ENCODE measurements at places on chromosomes 2 and 18.

- no peak for DNase-seq
Observed at GRCh38 chr2:150873396-150873772, 385.9 kb upstream of the RND3 start.

DNA sequence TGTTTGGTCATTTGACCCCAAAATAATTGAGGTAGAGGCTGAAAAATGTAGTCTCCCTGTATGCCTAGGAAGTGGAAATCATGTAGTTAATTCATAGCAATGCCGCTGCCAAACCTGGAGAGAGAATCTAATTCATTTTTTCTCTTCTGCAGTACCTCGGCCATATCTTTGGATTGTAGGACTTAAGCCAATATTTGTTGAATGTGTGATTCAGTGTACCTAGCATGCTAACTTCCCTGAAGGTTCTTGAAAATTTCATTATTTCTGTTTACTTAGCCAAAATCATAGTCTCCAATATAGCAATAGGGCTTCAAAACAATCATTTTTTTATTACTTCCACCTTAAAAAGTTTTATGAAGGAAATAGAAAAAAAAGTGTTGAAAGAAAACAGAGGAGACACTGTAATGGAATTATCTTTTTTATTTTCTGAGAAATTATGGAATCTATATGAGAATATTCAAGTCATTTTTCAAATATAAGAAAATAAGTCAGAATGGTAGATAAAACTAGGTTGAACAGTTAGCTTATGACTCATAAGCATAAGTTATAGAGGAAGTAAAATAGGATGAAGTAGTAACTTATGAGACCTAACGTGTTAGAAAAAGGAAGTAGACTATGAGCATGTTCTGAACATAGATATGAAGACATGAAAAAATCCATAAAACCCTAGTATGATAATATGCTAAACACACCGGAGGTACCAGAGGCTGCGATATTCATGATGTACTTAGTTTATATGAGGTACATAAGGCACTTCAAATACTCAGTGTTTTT lies 35.2 kb upstream of the CDH19 start:
- DNase-seq = peak; percentile 70

- DNase-seq = no peak
Observed at GRCh38 chr2:20541651-20542050, 94.8 kb downstream of the RHOB start.

GRCh38 chr2:165535471-165535870 lies 66.0 kb downstream of the CSRNP3 start:
- DNase-seq = no peak

GRCh38 chr2:232085164-232085563 lies 123.7 kb downstream of the DIS3L2 start:
- DNase-seq = no peak

DNA sequence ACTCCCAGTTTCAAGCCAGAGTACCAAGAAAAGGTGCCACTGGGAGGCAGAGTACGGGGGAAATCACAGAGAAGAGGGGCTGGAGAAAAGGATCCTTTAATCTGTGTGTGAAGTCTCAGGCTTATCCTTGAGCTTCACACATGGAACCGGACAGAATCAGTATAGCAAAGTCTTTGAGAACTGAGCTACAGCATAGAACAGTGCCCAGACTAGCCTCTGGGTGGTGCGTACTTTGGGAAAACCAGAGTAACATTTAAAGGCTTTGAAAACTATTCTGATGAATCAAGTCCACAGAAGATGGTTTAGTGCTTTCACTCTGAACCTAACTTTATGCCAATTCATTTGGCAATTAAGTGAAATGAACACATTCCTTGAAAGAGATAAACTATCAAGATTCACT lies 83.1 kb downstream of the BABAM2 start:
- no peak for DNase-seq

DNA sequence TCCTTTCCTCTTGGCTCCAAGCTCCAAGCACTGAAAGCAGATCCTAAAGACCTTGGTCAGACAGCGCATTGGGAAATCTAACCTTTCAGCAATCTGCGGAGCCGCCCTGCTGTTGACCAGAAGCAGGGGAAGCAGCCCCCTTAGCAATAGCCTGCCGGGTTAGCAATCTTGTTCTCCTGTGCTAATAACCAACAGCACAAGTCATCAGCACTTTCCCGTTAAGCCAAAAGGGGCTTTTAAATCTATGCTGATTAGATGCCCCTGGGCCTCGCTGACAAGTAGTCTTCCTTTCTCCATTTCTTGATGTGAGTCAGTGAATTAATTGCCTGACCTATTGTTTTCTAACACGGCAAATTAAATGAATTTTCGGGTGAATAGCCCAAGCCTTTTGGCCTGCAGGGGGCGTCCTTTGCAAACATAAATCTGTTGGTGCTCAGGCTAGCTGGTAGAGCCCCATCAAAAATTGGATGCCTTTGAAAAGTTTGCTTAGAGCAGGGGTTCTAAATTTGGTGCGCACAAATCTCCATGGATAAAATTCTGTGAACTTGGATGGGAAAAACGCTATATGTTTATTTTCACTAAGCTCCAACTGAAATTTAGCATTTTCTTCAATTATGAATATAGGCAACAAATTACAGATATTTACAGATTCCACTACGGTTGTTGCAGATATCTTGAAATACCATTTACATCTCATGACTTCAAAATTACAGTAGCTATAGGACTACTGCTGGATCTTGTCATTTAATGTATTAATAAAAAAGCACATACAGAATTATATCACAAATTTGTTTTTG lies 24.6 kb downstream of the MAIP1 start:
- DNase-seq = peak; percentile 89

GRCh38 chr2:101596333-101596732 lies 101.2 kb upstream of the MAP4K4 start:
- no peak for DNase-seq

DNA sequence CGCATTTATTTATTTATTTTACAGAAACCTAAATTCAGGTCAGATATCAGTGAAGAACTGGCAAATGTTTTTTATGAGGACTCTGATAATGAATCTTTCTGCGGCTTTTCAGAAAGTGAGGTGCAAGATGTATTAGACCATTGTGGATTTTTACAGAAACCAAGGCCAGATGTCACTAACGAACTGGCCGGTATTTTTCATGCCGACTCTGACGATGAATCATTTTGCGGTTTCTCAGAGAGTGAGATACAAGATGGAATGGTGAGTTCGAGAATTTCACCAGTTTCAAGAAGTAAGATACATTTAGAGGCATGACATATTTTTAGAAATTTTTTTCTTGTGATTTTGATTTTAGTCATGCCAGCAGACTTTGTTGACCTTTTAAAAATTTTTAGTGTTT lies 4.6 kb downstream of the CDCA7 start:
- DNase-seq = no peak

DNA sequence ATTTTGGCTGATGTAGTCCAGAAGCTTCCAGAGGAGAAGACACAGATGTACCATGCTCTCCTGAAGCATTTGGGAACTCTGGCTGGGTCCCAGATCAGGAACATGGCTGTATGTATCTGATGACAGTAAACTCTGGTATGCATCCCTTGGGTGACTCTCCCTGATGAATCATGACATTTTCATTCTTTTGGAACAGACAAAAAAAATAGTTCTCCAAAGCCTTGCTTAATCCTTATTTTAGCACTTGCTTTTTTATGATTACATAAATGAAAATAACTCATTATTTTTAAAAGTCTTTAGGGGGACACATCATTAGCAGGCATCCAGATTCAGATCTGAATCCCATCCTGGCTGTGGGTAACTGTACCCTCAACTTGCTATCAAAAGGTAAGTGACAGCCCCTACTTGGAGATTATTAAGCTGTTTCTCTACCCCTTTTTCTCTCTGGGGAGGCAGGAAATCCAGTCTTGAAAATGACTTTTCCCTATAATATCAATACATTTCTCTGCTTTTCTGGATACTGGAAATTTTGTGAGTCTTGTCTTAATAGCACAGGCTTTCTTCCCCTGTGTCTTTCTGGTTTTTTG lies 23.3 kb downstream of the AOX1 start:
- DNase-seq = no peak

DNA sequence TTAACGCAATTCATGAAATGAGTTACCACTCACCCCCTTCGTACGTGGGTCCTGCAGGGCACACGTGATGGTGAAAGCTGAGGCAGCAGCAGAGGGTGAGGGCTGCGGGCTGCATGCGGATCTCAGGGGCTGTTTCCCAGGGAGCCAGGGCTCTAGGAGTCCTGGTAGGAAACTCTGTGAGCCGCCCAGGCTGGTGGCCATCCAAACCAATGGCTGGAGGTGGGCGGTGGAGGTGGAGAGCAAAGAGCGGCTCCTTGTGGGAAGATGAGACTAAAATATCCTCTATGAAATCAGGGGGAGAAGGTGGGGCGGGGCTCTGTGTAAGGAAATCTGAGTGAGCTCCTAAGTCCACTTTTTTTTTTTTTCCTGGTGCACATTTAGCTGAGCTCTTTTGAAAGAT lies 120.1 kb upstream of the SLC1A4 start:
- no peak for DNase-seq

GRCh38 chr2:184566716-184567115 lies 31.6 kb upstream of the ZNF804A start:
- no peak for DNase-seq

DNA sequence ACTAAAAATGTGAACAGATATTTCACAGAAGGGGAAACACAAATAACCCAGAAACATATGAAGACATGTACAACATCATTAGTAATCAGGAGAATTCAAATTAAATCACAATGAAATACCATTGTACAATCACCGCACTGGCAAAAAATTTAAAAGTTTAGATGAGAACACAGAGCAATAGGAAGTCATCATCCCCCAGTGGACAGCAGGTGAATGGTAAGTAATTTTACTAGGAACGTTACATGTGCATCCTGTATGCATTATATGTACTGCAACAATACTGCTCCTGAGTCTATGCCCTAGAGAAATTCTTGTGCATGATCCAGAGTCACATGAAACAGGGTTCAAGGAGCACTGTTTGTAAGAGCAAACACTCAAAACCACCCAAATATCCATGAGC lies 713.8 kb downstream of the NRXN1 start:
- DNase-seq = no peak

- DNase-seq = peak; percentile 92
Observed at GRCh38 chr2:11155381-11156035, at the start of gene SLC66A3. SLC66A3 (plus strand) TSS chr2:11155467; CDS start chr2:11155547, 80 bp downstream.

GRCh38 chr2:226130192-226130591 lies 669.4 kb downstream of the IRS1 start:
- peak; percentile 48 for DNase-seq
